ENCODE measurements at places on chromosomes 5 and 9.
A peak's percentile ranks its signal among the peaks of the same experiment; 100 is the strongest.

GRCh38 chr5:3186736-3187405 is 408.8 kb upstream of the IRX1 start:
- no peak for DNase-seq

DNA sequence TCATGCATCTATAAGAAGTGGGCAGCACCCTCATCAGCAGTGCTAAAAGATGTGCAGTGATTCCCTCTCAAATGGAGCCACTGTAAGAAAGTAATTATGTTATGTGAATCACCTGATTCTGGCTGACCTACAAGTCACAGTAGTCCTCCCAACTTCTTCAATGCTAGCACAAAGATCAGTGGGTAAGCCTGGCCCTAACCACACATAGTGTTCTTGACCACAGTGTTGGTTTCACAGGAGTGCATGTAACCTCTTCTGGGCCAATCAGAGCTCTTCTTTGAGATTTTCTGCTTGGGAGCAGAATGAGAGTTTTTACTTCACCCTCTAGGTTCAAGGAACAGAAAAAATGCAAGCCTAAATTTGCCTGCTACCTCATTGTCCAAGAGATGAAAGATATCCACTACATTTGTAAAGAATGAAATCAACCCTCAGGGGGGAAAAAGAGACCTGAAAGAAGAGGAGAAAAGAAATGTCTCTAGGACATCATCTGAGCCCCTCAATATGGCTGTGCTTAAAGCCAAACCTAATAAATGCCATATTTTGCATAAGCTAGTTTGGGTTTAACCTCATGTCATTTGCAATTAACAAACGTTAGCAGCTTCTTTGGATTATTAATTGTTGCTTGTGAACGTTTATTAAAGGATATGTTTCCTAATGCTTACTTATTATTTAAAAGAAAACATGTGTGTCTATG is 65.3 kb upstream of the ADRB2 start:
- no peak for DNase-seq

DNA sequence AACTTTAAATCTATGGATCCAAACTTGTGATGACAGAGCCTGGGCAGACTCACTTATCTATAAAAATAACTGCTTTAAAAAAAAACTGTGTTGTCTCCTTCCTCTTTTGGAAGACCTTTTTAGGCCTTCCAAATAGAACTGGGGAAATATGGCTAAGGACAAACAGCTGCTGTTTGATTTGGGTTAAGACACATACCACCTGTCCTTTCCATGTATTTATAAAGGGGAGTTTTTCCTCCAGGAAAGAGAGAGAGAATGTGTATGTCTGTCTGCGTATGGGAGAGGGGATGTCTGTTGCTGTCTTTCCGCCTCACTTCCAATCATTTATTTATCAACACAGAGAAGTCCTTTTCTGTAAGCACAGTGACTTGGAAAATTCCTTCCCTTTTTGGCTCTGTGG is 2.8 kb downstream of the ARHGEF37 start:
- DNase-seq, result no peak

- peak; percentile 20 for DNase-seq
Measured at GRCh38 chr9:32487981-32488380, 38.0 kb downstream of the RIGI start.

- DNase-seq, result no peak
Measured at GRCh38 chr9:126419475-126419874, 92.8 kb downstream of the MVB12B start.

DNA sequence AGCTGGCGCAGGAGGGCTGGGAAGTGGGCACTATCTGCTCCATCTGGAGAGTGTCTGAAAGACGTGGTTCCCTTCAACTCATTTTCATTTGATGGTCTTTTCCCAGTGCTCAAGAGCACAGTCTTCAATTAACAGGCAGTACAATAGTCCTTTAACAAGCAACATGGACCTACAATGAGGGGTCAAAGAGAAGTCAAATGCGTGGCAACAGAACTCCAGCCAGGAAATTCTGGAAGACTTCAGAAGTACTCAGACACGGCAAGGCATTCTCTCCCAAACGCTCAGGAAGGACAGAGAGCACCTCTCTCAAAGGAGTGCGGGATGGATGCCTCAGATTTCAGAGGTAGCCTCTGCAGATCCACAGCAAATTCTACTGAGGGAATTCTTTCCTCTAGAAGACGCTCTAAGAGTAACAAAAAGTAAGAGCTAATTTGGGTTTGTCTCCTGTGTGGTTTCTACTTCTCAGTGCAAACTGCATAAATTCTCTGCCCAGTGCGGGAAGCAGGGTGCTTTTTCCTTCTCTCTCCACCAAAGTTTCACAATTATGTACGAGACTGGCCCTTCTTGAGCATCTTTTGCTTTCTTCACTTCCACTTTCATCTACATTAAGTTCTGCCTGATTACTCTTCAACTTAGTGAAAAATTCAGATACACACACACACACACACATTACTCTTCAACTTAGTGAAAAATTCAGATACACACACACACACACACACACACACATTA is 56.4 kb downstream of the LHFPL2 start:
- no peak for DNase-seq

- no peak for DNase-seq
Measured at GRCh38 chr9:114412048-114412683, 24.4 kb upstream of the AKNA start.

DNA sequence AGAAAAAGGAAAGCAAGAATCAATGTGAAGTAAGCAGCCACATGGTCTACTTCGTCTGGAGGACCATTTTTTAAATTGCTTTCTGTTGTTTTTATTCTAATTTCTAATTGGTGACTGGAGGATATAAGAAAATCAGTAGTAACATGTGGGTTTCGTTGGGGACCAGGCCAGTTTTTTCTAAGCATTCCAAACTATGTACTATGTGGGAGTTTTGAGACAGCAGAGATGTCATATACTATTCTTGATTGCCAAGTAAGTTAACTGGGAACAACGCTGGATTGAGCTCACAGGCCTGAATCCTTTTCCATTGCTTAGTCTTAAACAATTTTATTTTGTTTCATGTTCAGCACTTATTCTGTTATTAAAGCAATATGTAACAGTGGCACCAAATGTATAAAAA is 225.7 kb downstream of the TMEM167A start:
- no peak for DNase-seq

GRCh38 chr9:4566806-4567205 is 76.5 kb downstream of the SLC1A1 start:
- DNase-seq, result no peak

GRCh38 chr5:150180241-150181026 is 9.4 kb upstream of the SLC6A7 start:
- no peak for DNase-seq

GRCh38 chr5:111641533-111642233 is 115.3 kb downstream of the NREP start:
- DNase-seq, result peak; percentile 24

DNA sequence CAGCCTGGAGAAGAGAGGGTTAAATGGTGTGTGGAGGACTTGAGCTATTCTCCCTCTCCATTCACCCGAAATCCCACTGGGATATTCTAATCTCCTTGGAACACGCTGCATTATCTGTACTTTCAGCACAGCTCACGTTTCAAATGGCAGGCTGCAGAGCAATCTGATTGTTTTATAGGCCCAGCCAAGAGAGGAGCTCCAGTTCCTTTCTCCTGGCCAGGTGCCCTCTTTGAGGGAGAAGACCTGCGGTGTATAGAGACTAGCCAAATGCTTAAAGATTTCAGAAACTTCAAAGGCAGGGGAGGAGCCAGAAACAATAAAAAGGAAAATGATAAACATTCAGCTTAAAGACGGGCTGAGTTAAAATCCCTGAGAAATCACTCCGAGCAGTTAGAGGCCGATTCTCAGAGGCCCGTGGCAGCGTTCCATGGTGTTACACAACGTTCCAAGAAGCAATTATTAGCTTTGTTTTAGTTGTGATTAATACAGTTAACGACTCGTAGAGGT is 564.0 kb upstream of the KLF4 start:
- no peak for DNase-seq

Data from HS-5 (cell line).